GM23248 (cell line): ENCODE measurements at places on chromosomes 7 and 10. TPM values are rescaled to one million over a fixed set of nuclear protein-coding genes. Genes with fewer than 3 reads are reported as not detected.

Gene ENKUR
- total RNA-seq, result not detected in 2 replicates

GRCh38 chr7:14630048-14630447 lies 272.5 kb downstream of the DGKB start:
- H3K36me3 ChIP-seq, result no peaks in the 10 kb centered on the region
- H3K4me1 ChIP-seq, result peaks cover 10% of the 10 kb centered on the region; the same call in 1 of the 2 replicates
- no peaks in the 10 kb centered on the region for H3K27me3 ChIP-seq
- no peak for DNase-seq
- no peak overlapping the region for H3K27ac ChIP-seq

GRCh38 chr7:128849804-128850490 lies 12.7 kb upstream of the ATP6V1F start:
- H3K27ac ChIP-seq, result no peak overlapping the region
- no peak overlapping the region for H3K4me3 ChIP-seq
- no peaks in the 10 kb centered on the region for H3K27me3 ChIP-seq
- H3K4me1 ChIP-seq, result no peaks in the 10 kb centered on the region

- no peak overlapping the region for H3K27ac ChIP-seq
- H3K4me3 ChIP-seq, result no peak overlapping the region
- DNase-seq, result peak; percentile 28
- no peaks in the 10 kb centered on the region for H3K36me3 ChIP-seq
Observed at GRCh38 chr7:22397981-22398380, 41.0 kb upstream of the RAPGEF5 start.

DNA sequence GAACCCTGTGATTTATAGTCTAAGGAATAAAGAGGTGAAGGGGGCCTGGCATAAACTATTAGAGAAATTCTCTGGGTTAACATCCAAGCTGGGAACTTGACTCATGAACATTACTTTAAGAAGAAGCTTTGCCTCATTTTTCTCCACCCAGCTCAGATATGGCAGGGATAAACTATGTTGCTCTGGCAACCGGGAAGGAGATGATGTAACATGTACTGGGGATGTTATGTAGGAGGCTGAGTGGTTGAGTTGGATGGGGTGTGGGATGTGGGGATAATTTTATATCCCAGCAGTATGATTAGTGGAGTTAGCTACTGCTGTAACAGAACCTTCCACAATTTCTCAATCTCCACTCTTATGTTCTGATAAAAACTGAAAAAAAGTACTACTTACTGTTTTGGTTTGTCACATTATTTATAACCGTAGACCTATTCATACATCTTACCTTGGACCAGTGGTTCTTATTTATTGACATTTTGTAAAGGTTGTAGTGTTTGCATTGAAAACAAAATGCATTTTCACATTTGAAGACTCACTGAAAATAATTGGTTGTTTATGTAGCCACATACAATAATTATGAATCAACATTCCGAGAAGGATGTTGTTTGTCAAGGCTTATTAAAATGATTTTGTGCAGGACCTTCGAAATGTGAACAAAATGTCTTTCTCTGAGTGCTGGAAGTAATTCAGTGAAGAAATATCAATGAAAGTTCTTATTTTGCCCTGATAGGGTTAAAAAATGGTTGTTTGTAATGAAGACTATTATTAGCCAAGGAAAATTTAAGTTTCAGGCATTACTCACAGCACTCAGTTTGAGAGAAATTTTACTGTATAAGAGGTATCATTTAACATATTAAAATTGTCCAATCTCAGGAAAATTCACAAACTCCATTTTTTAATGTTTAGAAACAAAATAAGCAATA lies 1.3 kb downstream of the OR2F2 start:
- H3K4me1 ChIP-seq, result peaks cover 49% of the 10 kb centered on the region
- DNase-seq, result peak; percentile 92
- no peaks in the 10 kb centered on the region for H3K36me3 ChIP-seq
- peak overlapping the region; percentile 20 for H3K4me3 ChIP-seq

Gene SLC39A12
- not detected in 2 replicates for total RNA-seq

DNA sequence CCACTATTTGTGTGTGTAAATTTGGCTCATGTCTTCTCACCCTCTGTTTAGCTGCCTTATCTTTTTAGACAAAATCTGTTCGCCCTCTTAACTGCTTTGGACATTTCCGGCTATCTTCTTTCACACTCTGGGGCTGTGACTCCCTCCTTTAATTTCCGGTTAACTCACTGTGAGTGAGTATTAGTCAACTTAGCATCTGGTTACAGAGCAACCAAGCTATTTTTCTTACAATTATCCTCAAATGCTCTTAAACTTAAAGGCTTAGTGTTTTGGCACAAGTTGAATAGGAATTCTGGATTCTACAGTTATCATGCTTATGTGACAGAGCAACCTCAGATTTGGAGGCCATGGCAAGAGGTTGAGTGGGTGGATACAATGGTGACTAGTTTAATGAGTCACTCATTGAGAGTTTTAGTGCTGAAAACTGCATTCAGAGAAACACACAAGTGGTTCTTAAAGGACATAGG lies 177.6 kb upstream of the SEMA3A start:
- H3K4me3 ChIP-seq, result peak overlapping the region; percentile 53
- peak overlapping the region; percentile 85 for H3K27ac ChIP-seq
- H3K4me1 ChIP-seq, result peaks cover 27% of the 10 kb centered on the region
- H3K27me3 ChIP-seq, result no peaks in the 10 kb centered on the region
- no peaks in the 10 kb centered on the region for H3K36me3 ChIP-seq
- peak; percentile 96 for DNase-seq

Gene HOXA10
- 27.4 and 29.3 TPM in 2 replicates for total RNA-seq

DNA sequence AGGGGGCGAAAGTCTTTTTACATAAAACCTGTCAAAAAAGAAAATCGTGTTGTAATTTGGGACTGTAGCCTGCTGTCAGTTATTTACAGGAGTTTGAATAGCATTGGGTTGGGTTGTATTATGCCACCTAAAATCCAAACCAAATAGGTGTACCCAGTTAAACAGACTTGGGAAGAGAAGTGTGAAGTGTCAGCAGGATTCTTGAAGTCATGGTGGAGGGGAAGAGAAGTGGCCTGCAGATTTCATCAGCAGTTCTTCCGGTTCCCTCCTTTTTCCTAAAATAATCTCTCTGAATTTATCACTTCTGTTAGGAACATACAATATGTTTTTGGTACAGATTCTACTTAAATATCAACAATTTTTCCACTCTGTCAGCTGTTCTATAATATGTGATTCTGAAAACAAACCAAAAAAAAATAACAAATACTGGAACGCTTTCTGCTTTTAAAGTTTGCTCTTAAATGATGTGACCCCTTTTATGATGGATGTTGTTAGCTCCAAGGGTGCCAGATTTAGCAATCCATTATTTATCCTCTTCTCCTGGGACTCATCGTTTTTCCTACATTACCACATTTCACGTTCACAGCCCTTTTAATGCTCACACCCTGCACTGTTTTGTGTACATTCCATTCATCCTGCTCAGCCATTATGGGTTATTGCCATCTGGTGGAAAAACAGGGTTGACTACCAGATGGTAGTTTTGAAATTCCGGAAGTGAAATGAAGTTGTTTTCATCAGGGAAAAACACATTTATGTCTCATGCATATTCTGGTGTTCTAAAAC lies 18.7 kb upstream of the ARHGAP12 start:
- no peaks in the 10 kb centered on the region for H3K36me3 ChIP-seq
- H3K4me1 ChIP-seq, result peaks cover 34% of the 10 kb centered on the region
- peak; percentile 95 for DNase-seq
- peak overlapping the region; percentile 73 for H3K27ac ChIP-seq
- H3K27me3 ChIP-seq, result no peaks in the 10 kb centered on the region

Gene LRRC61
- not detected in 2 replicates for total RNA-seq

DNA sequence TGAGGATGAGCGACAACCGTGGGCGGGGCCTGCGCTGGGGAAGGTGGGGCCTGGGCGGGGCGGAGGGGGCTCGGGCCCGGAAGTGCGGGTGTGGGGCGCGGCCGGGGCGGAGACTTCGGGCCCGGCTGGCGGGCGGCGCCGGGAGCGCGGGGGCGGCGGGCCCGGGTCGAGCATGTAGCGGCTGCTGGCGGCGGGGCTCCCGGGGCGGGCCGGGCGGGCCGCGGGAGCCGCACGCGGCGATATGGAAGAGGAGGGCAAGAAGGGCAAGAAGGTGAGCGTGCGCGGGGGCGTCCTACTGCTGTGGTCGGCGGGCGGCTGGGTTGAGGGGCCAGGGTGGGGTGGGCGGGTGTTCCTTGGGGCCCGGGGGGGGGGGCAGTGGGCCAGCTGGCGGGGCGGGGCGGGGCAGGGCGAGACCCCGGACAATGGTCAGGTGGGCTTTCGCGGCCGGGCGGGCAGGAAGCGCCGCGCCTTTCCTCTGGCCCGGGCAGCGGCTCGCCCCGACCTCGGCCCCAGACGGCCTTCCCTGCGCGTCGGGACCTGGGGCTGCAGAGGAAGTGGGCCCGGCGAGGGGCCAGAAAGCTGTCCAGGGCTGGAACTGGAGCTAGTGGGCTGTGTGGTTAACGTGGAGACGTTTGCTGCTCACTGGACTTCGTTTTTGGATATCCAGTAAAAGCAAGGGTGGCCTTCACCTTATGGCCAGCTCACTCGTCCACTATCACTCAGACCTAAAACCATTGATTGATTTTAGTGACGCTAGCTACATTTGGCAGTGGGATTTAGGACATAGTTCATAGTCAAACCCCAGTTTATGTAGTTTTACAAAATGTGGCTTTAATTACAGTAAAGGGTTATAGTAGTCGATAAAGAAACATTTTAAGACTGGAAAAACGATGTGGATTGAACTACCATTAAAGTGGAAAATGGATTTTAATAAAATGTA lies at the start of gene CCM2:
TSS of gene CCM2 (plus strand) at position 109 of the 940 bp plus-strand sequence. CDS start at position 242, 133 bp downstream.
- no peaks in the 10 kb centered on the region for H3K27me3 ChIP-seq
- no peaks in the 10 kb centered on the region for H3K36me3 ChIP-seq
- H3K4me3 ChIP-seq, result peak within 1 kb of the TSS; percentile 100
- peak within 1 kb of the TSS; percentile 76 for H3K27ac ChIP-seq
- H3K4me1 ChIP-seq, result peaks cover 11% of the 10 kb centered on the region

GRCh38 chr10:59754951-59755350 lies 1.7 kb upstream of the MRLN start:
- no peak overlapping the region for H3K4me3 ChIP-seq
- peaks cover 5% of the 10 kb centered on the region; the same call in 1 of the 2 replicates for H3K27me3 ChIP-seq
- DNase-seq, result no peak
- no peaks in the 10 kb centered on the region for H3K4me1 ChIP-seq
- no peaks in the 10 kb centered on the region for H3K36me3 ChIP-seq
